ENCODE measurements at places on chromosomes 2 and 18. TPM values are rescaled to one million over a fixed set of nuclear protein-coding genes. Genes with fewer than 3 reads are reported as not detected.

Gene NEU2
- not detected for total RNA-seq

Gene MOCOS
- total RNA-seq = 4.2 TPM

Gene GPD2
- total RNA-seq = 114 TPM

Gene SAG
- not detected for total RNA-seq

Gene MAT2A
- 420 TPM for total RNA-seq

Gene RFX8
- 27.8 TPM for total RNA-seq

Gene SGPP2
- not detected for total RNA-seq

Gene CRACDL
- not detected for total RNA-seq

Gene STEAP3
- total RNA-seq = 42.4 TPM

Gene NOSTRIN
- not detected for total RNA-seq

Gene SLC9A4
- total RNA-seq = 0.06 TPM

Gene MC5R
- not detected for total RNA-seq

Gene MOGAT1
- not detected for total RNA-seq

Gene UGT1A4
- not detected for total RNA-seq

Gene PRKAG3
- total RNA-seq = not detected

Gene SPOPL
- total RNA-seq = 9.6 TPM

Gene GLB1L
- total RNA-seq = 12.3 TPM

Gene SCN9A
- 1.1 TPM for total RNA-seq

Gene COL5A2
- total RNA-seq = 187 TPM

Gene ABCG8
- not detected for total RNA-seq

Gene DPY30
- 69.6 TPM for total RNA-seq

Gene KLHL41
- total RNA-seq = 32.3 TPM

Gene TBR1
- not detected for total RNA-seq

Gene HJURP
- total RNA-seq = 123 TPM

Gene OSGEPL1
- 11.4 TPM for total RNA-seq

Gene LRRFIP1
- total RNA-seq = 60.7 TPM

Gene FBXO41
- total RNA-seq = 4.0 TPM

Gene FAM237A
- not detected for total RNA-seq

Gene CHRND
- 7.1 TPM for total RNA-seq

Gene SPEG
- total RNA-seq = 41.5 TPM

Gene SLC19A3
- total RNA-seq = 0.17 TPM

Gene ANKRD30BL
- not detected for total RNA-seq

Gene CD28
- 0.52 TPM for total RNA-seq

Gene SNTG2
- not detected for total RNA-seq

Gene SPHKAP
- total RNA-seq = not detected

Gene ACMSD
- not detected for total RNA-seq

Gene OR6B2
- not detected for total RNA-seq

Gene ASXL3
- total RNA-seq = under 0.01 TPM

Gene ALPG
- total RNA-seq = not detected

Gene SPRED2
- total RNA-seq = 8.6 TPM

Gene GPR55
- not detected for total RNA-seq

Gene DSG3
- total RNA-seq = not detected

Gene SERPINB12
- total RNA-seq = 0.29 TPM

Gene HOXD9
- 0.06 TPM for total RNA-seq

Gene PTPRN
- total RNA-seq = 1.5 TPM

Gene C1QL2
- total RNA-seq = not detected

Gene CNGA3
- total RNA-seq = 0.58 TPM

Gene LIPG
- total RNA-seq = 0.19 TPM

Gene BOLL
- total RNA-seq = not detected
